ENCODE measurements at places on chromosomes 2 and 18.

DNA sequence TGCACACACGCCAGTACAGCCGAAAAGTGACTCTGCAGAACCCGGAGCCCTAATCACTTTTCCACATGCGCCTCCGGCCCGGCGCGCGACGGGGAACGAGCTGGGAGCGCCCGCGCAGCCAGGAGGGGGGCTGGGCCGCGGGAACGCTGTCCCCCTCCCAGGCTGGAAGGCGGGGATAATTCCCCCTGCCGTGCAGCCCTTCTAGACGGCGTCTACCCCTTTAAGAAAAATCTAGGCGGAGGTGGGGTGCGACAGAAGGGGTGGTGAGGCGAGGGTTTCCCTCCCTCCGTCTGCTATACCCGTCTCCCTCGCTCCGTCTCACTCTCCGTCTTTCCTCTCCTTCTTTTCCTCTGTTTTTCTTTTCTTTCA, 2.4 kb downstream of the CYP26B1 start:
- no peak for DNase-seq

DNA sequence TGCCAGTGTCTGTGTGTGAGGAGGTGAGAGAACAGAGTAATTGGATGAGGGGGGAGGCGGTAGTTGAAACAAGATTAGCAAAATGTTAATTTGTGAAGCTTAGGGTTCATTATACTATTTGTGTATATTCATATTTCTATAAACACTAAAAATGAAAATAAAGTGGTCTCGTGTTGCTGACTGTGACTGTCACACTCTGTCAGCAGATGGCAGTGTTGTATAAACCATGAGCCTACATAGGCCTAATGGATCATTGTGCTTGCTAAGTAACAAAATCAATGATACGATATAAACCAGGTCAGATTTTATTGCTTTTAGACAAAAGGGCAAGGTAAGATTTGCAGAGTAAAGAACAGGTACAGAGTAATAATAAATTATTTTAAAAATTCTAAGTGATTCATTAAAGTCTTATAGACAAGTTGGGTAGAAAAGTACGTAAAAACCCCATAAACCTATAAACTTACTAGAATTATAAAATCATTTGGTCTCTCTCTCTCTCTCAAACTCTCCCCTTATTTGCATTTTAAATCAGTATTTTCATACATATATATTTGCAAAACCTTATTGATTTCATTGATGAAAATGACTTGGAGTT, 182.7 kb downstream of the RPIA start:
- peak; percentile 75 for DNase-seq

GRCh38 chr2:143742581-143742980, 613.4 kb downstream of the ARHGAP15 start:
- no peak for DNase-seq

GRCh38 chr18:6718267-6718666, 11.2 kb upstream of the ARHGAP28 start:
- DNase-seq = no peak

DNA sequence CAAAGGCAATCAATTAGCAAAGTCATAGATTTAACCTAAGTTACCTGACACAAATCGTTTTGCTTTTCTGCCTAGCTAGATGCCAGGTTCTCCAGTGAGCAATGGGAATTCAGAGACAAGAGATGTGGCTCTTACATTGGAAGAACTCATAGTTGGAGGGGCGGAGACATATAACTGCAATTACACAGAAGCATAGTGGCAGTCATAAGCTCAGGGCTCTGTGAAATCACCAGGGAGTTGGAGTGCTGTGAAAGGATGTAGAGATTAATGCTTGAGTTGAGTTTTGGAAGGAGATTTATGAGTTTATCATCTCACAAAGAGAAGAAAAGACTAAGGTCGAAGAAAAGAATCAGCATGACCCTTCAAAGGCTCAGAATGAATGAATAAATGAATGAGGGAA, 457.2 kb upstream of the TRIB2 start:
- DNase-seq = no peak

DNA sequence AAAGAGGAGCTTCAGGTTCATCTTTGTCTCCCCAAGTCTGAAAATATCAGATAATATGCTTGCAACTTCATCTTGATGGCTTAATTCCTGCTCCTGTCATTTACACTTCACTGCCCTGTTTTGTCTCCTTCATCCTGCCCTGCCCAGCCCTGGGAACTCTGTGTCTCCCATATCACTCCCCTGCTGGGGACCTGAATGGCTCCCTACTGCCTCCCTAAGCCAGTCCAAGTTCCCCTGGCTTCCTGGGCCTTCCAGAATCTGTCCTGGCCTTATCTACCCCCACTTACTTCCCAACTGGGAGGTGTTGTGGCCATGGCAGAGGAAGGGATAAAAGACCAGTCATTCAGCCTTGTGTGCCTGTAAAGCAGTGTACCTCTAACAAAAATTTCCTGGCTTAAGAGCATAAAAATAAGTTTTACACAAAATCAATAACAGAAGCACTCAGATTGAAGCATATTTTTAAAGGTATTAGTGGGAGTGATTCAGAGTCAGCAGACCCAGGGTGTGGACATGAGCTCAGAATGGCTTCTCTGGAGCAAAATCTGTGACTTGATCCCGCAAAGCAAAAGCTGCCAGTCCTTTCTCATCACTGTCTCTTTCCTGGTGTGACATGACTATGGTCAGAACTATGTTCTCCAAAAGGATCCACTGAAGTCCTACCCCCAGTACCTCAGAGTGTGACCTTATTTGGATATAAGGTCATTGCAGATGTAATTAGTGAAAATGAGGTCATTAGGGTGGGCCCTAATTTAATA, 59.1 kb downstream of the INO80C start:
- DNase-seq = no peak

- DNase-seq = no peak
These were observed 60.3 kb upstream of the IGFBP2 start for GRCh38 chr2:216572582-216573578.
